ENCODE measurements at places on chromosomes 2 and 18.
A peak's percentile ranks its signal among the peaks of the same experiment; 100 is the strongest.

GRCh38 chr2:238848691-238848975, 748 bp downstream of the TWIST2 start:
- no peak for DNase-seq

- DNase-seq: no peak
Observed at GRCh38 chr2:101408925-101409324, 21.6 kb upstream of the CREG2 start.

DNA sequence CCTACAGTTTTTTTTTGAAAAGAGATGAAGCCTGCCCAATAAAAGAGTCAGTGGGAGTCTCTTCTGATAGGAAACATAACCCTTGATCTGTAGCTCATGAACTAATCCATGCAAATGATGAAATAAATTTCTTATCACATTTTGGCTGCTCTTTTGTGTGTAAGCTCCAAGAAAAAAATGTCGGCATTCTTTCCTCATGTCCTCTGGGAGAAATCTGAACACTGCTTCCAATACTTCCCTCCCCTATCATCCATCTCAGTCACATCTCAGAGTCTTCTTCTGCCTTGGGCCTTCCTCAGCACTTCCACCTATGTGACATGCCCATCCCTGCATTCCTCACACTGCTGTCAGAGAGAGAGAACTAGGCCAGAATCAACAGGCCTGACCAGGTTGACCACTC, 395.7 kb upstream of the ST6GAL2 start:
- no peak for DNase-seq

DNA sequence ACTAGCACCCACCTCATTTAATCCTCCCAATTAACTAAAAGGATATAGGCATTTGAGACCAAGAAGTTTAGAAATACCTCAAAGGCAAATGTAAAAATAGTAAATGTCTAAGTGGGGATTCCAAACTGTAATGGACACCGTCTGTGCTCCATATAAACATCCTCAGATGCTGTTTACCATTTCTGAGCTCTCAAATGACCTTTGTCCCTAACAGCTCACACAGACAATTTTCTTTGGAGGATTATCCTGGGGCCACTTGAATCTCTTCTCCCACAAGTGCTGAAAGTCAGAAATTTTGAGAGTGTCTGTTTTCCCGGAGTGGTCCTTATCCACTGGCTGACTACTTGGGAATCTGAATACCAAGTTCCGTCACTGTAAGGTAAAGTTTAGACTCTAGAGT, 1418.9 kb downstream of the LRP1B start:
- no peak for DNase-seq

- no peak for DNase-seq
Observed at GRCh38 chr2:37630301-37630700, 41.1 kb downstream of the CDC42EP3 start.

DNA sequence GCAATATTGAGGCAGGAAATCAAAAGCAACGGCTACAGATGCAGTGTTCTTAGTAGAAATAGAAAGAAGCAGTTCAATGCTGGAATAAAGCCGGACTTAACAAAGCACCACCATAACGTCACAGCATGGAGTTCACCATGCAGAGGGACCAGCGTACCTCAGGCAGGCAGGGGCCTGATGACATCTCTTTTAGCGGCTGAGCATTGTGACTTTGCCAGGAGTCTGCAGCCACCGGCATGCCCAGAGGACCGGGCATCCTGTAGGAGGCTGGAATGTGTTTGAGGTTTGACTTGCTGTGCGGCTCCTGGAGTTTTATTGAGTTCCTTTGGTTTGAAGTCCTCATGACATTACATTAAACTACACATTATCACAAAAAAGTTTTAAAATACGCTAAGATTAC, 139.8 kb downstream of the UXS1 start:
- no peak for DNase-seq

- peak; percentile 51 for DNase-seq
Observed at GRCh38 chr2:73268830-73269685, 15.2 kb downstream of the FBXO41 start.

- no peak for DNase-seq
Observed at GRCh38 chr2:155965415-155966063, 367.0 kb downstream of the NR4A2 start.

DNA sequence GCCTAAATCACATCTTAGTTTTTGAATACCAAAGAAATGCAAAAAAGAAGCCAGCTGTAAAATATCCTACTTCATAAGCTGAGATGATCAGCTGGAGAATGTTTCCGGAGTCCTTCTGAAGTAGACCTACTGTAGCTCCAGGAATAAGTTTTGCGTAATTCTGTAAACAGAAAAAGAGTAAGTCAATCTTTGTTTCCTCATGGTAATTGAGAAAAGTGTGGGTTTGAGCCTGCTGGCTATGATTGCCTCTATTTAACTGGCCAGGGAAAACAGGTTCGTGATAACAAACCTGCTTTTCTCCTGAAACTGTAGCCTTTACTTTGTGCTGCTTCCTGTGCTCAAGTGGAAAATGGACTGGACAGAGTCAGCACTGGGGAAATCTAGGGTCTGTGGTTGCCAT, 58.2 kb downstream of the ITGB6 start:
- no peak for DNase-seq

- no peak for DNase-seq
Observed at GRCh38 chr2:127864877-127865276, 6.9 kb upstream of the POLR2D start.

GRCh38 chr18:77461062-77461688, 211.5 kb downstream of the GALR1 start:
- no peak for DNase-seq

DNA sequence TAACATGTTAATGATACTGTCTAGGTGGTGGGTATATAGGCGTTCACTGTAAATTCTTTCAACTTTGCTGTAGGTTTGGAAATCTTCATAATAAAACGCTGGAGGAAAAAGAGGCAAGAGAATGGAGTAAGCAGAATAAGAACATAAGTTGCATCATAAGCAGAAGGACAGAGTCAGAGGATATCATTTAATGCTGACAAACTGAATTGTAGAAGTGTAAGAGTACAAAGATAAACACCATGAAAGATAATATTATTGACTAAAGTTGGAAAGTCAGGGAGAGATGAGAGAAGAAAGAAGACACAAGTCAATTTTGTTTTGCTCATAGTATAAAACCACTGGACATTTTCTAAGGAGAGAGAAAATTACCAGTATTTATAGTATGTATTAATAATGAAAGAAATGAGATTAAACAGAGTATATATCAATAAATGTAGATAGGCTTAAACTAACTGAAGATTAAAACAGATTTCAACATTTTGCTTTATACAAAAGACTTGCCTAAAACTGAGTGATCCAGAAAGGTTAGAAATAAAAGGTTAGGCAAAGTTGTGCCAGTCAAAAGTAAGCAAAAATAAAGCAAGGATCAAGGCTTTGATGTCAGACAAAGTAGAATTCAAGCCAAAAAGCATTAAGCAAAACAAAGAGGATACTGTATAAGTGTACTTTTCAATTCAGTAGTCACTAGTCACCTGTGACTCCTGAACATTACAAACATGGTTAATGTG, 42.4 kb upstream of the VIT start:
- no peak for DNase-seq

- DNase-seq: no peak
Observed at GRCh38 chr2:63648632-63649031, 59.9 kb downstream of the MDH1 start.

DNA sequence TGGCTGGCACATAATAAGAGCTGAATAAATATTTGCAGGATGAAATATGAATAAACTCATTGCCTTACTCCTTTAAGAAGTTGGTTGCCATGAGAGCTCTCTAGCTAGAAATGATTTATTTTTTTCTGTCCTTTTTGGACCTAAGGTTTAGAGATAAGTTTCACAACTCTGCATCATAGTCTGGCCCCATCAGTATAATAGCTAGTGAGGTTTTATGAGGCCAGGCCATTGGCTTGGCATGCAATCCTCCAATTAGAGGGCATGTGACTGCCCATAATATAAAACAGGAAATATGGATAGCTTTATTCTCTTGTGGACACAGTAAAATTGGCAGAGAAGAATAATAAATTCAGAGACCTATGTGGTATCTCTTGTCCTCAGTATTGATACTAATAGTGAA, 26.2 kb upstream of the INSIG2 start:
- DNase-seq: no peak

DNA sequence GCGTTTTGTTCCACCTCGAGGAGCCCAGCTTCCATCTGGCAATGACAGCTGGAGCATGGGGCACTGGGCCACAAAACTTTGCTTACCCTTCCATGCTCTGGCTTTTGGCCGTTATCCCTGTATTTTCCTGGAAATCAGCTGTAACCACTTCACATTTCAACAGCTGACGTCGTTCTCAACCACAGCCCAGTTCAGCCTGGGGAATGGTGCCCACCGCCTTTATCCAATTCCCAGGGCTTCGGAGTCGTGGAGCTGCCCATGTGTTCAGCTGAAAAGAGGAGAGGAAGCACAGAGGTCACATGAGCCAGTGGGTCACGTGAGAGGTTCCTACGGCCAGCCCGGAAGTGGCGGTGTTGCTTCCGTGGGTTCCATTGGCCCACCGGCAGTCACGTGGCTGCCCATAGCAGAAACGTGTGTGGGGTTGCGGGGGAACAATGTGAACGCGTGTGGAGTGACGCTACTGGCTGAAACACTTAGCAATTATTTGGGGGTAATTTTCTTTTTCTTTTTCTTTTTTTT, 16.7 kb upstream of the EDAR start:
- no peak for DNase-seq

DNA sequence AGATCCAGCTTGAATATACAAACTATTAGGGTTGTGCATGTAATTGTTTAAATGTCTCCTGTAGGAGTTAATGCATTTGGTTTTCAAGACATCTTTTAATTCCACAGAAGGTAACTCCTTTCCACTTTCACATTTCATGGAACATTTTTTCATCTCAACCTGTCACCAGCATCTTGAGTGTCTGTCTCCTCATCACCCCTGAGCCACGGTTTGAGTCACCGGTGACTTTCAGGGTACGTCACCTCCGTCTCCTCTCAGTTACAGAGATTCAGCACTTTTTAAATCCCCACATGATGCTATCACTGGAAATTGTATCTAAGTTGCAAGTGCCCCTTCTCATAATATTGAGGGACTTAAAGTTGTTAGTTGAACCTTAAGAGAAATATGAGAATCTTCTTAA, 25.3 kb downstream of the GPR55 start:
- no peak for DNase-seq

DNA sequence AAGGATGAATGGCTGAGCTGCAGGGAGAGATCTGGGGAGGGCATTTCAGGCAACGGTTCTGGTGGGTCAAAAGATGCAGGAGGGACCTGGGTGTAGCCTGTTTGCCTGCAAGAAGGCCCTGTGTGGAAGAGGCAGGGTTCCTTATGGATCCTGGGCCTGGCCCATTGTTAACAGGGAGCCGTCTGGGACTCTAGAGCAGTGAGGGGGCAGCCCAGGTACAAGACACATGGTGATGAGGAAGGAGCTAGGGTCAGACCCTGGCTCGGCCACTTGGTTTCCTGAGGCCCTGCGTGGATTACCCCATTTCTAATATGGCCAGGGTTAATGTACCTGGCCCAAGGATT, 124.9 kb downstream of the GLI2 start:
- no peak for DNase-seq

- no peak for DNase-seq
Observed at GRCh38 chr2:217743966-217744761, 258.6 kb downstream of the TNS1 start.

All from stimulated activated CD8-positive, alpha-beta memory T cell treated with anti-CD3 and anti-CD28 coated beads, Interleukin-2, amount 100 ng/mL, for 1 hour (primary cell).